GM06990 (cell line): ENCODE measurements at places on chromosomes 1 and 21.

- no peak for DNase-seq
These were observed 21.1 kb upstream of the EPHB2 start for GRCh38 chr1:22689505-22689904.

- DNase-seq: no peak
These were observed 153.5 kb downstream of the HLX start for GRCh38 chr1:221032637-221033280.

GRCh38 chr1:60886793-60887331 lies 195.5 kb upstream of the NFIA start:
- no peak for DNase-seq

- DNase-seq: no peak
These were observed 76.0 kb upstream of the C1orf105 start for GRCh38 chr1:172344444-172344843.

GRCh38 chr1:97350662-97351061 lies 570.2 kb downstream of the DPYD start:
- DNase-seq: no peak

GRCh38 chr1:162551969-162552683 lies 9.4 kb upstream of the UAP1 start:
- DNase-seq: no peak
